ENCODE measurements at places on chromosomes 5 and 9. TPM values are rescaled to one million over a fixed set of nuclear protein-coding genes. Genes with fewer than 3 reads are reported as not detected.

Gene CDH6
- total RNA-seq: 9.4 TPM

Gene RIMOC1
- total RNA-seq: 28.2 TPM

Gene CD180
- total RNA-seq: 3.0 TPM

Gene TSSK1B
- total RNA-seq: not detected

Gene ZNF483
- total RNA-seq: 8.7 TPM

Gene RIOK2
- total RNA-seq: 22.2 TPM

Gene XRCC4
- total RNA-seq: 5.9 TPM

Gene RASGRF2
- 5.4 TPM for total RNA-seq

Gene CTSL
- 146 TPM for total RNA-seq

Gene GABRA1
- not detected for total RNA-seq

Gene ACOT12
- total RNA-seq: not detected

Gene OLFM1
- total RNA-seq: 26.0 TPM

Gene CD72
- total RNA-seq: 3.0 TPM

Gene CAMK4
- 3.8 TPM for total RNA-seq

Gene PFDN1
- 54.0 TPM for total RNA-seq

Gene ADRB2
- 28.0 TPM for total RNA-seq

Gene NSUN2
- 46.4 TPM for total RNA-seq

Gene SHROOM1
- total RNA-seq: 24.2 TPM

Gene SPATA31D4
- total RNA-seq: not detected

Gene CMBL
- 21.8 TPM for total RNA-seq

Gene NUTM2G
- total RNA-seq: not detected

Gene BTNL8
- total RNA-seq: 4.5 TPM

Gene PTGDS
- total RNA-seq: 477 TPM

Gene PCDHGA9
- total RNA-seq: 5.4 TPM

Measured in upper lobe of right lung (tissue), 1 donor.